GM13977 (cell line): ENCODE measurements at places on chromosomes 5 and 9.
A peak's percentile ranks its signal among the peaks of the same experiment; 100 is the strongest.

GRCh38 chr9:128902351-128903078 is 18.3 kb upstream of the PHYHD1 start:
- DNase-seq = peak; percentile 81

GRCh38 chr5:73748510-73749400 is 122.8 kb downstream of the ARHGEF28 start:
- no peak for DNase-seq

DNA sequence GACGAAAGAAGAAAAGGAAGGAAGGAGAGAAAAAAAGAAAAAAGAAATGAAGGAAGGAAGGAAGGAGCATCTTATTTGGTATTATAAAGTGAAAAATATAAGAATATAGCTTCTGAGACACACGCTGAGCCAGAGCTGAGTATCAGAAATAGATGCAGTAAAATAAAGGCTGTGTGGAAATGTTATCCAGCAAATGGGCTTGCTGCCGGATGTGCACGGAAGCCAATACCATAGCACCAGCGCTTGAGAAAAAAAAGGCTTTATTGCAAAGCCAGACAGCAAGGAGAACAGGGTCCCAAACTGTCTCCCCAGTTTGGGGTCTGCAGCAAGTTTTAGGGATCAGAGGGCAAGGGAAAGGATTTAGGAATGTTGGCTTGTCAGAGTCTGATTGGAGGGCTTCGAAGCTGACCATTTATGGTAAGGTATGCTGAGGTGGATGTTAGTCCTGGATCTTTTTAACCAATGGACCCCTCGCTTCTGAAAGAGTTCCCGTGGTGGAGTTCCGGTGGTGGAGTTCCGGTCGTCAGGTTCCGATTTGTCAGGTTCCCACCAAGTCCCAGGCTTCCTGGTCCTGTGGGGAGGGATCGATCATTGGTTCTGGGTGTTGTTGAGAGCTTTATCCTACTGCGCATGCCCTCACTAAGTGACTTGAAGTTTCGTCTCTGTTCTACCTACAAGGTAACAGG is 70.4 kb downstream of the SFXN1 start:
- no peak for DNase-seq

DNA sequence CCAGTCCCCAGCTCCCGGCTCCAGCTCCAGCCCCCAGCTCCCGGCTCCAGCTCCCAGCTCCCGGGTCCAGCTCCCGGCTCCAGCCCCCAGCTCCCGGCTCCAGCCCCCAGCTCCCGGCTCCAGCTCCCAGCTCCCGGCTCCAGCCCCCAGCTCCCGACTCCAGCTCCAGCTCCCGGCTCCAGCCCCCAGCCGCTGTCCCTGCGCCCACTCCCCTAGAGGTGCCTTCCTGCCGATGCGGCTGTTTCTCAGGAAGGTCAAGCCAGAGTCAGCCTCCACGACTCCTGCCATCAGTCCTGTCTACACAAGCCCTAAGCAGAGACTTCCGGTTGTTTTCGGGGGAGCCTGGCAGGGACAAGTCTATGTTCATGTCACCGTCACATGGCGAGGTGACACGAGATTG is 74.8 kb downstream of the ZNF354C start:
- DNase-seq = no peak

- DNase-seq = no peak
Observed at GRCh38 chr9:14627513-14627912, 65.7 kb downstream of the ZDHHC21 start.

GRCh38 chr5:114249823-114250222 is 112.0 kb upstream of the KCNN2 start:
- no peak for DNase-seq

GRCh38 chr9:131733541-131734061 is 6.3 kb downstream of the RAPGEF1 start:
- no peak for DNase-seq

DNA sequence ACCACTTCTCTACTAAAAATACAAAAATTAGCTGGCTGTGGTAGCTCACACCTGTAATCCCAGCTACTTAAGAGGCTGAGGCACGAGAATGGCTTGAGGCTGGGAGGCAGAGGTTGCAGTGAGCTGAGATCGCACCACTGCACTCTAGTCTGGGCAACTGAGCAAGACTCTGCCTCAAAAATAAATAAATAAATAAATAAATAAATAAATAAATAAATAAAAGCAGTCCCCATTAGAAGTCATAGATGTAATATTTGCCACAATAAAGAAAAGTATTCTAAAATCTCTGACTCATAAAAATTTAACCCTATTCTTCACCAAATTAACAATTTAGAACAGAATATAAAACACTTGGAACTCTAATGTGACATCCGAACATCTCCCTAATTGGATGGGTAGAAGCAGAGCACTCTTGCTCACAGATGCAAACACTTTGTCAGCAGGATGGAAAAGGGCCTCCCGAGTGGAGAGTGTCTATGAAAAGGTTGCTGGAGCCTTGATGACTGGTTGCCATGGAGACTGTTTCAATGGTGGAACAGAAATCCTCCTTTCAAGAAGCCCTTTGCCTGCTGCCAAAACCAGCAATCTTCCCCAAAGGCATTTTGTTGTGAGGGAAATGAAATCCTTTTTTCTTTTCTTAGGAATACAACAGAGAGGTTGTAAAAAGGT is 38.9 kb upstream of the TRAF1 start:
- DNase-seq = no peak

DNA sequence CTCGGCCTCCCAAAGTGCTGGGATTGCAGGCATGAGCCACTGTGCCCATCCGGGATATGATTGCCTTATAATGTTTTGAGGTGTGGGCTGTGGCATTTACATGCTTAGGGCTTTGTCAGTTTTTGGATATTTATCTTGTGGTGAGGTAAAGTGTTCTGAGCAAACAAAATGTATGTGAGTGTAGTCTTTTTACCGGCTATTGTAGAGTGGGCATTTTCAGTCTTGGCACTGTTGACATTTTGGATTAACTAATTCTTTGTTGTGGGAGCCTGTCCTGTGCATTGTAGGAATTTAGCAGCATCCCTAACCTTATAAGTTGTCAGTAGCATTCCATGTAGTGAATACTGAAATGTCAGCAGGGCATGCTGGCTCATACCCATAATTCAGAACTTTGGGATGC is 21.6 kb downstream of the G3BP1 start:
- no peak for DNase-seq

DNA sequence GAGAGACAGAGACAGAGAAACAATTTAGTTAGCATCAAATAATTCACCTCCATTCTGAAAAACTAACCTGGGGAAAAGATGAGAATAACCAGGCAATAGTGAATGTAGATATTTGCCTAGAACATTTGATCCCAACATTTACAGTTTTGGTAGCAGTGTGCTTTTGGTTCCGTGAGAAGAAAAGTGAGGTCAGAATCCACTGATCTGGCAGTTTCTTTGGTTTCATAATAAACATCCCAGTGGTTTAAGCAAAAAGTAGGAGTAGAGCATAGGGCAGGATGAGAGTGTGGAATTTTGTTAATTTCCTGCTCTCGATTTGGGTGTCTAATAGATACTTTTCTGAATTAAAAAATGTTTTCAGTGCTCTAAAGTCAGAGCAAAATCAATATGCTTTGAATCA is 887.0 kb downstream of the NR2F1-AS1 start:
- no peak for DNase-seq

GRCh38 chr5:32777222-32777621 is 66.1 kb downstream of the NPR3 start:
- DNase-seq = no peak

DNA sequence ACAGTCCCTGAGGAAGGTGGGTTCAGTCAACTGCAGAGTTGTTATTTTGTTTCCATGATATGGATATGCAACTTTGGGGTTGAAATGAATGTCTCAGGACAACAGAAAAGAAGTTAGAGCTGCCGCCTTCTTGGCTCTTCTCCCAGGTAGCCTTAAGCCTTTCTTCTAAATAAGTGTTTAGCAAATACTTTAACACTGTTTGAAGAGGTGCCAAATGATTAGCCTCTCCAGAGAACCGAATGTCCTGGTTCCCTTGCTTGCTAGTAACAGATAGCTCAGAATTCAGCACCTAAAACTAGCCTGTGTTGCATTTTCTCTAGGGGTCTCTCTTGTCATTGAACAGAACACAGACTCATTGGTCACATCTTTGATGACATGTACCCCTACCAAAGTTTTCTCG is 127.7 kb upstream of the PIK3R1 start:
- DNase-seq = no peak

- DNase-seq = no peak
Observed at GRCh38 chr9:127927201-127927987, 3.2 kb downstream of the PIP5KL1 start.

DNA sequence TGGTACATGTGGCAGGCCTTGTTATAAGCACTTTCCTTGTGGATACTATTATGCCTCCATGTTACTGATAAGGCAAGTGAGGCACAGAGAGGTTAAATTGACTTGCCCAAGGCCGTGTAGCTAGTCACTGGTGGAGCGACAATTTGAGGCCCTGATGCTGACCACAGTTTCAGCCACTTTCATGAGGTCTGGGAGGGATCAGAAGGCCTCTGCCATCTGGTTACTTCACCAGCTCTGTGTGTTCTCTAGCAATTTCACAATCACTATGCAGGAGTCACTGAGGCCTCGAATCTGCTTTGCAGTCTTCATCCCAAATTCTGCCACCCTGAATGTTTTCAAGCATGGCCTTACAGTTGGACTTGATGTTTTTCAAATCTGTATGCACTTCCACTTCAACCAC is 9.1 kb downstream of the LRRC70 start:
- DNase-seq = no peak

GRCh38 chr5:138975098-138975847 is 100.1 kb upstream of the LRRTM2 start:
- DNase-seq = no peak

DNA sequence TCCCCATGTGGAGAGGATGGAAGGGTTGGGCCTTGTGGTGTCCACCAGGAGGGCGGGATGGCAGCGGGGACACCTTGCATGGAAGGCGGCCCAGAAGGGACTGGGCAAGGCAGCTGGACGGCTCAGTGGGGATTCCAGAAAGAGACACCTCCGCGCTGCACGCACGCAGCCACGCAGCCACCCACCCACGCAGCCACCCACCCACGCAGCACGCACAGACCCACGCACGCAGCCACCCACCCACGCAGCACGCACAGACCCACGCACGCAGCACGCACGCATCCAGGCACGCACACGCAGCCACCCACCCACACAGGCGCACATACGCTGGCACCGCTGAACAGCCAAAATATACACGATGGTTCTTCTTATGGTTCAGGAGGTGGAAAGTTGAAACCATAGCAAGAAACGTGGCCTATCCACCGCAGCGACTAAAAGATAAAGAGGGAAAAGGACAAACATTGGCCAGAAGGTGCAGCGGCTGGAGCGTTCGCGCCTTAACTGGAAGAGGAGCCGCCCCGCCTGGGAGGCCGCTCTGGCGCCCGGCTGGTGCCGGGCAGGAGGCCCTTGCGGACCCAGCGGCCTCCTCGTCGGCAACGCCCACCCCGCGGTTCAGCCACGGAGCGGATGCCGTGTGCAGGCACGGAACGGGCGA is 22.2 kb upstream of the EXOC3 start:
- no peak for DNase-seq

DNA sequence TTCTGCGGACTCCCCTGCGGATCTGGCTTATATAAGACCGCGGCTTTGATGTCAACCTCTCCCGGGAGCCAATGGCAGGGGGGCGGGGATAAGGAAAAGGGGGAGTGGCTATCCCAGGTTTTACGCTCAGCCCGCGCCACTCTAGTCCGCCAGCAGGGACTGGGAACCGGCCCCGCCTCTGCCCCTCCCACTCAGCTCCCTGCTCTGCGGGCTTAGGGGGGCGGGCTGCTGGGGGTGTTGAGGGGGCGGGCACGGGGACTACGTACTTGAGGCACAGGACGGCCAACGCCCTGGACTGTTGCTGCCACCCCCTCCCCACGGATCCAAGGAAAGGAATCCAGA is at the start of gene HAND1:
HAND1 (minus strand) TSS at position 4 of the 342 bp plus-strand sequence. CDS start 219 bp downstream, outside the sequence.
- no peak for DNase-seq

- DNase-seq = no peak
Observed at GRCh38 chr5:54086191-54086590, 224.2 kb downstream of the ARL15 start.

- DNase-seq = no peak
Observed at GRCh38 chr9:114769624-114770023, 36.2 kb downstream of the TNFSF15 start.

GRCh38 chr9:113888336-113888735 is 12.2 kb downstream of the ZNF618 start:
- no peak for DNase-seq

DNA sequence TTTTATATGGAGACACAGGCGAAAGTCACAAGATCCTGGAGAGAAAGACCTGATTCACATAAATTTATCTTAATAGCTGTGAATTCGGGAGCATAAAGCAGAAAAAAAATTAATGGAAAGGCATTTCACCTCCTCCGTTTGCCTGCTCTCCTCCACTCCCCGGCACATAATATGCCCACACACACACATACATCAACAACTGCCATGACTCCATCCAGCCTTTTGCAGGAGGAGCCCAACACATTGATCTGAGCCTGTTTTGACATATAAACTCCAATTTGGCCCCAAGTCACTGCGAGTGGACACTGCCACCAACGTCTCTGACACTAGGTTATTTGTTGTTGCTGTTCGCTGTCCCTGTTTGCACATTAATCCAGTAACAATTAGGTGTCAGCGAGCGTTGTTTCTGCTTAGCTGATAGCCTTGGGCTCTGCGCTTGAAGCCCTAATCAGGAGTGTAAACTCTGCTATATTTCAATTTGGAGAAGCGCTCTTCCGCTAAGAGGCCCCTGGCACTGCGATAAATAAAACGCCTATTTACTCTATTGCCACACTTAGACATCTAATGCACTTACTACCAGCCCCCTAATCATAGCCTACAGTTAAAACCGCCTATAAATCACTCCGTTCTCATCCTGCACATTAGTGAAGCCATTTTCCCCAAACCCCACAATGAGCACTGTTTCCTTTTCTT is 195.8 kb upstream of the TBCA start:
- DNase-seq = no peak
